ENCODE measurements at places on chromosomes 2 and 18.
A peak's percentile ranks its signal among the peaks of the same experiment; 100 is the strongest.

GRCh38 chr2:55309446-55309845 lies 40.4 kb upstream of the MTIF2 start:
- DNase-seq, result no peak

DNA sequence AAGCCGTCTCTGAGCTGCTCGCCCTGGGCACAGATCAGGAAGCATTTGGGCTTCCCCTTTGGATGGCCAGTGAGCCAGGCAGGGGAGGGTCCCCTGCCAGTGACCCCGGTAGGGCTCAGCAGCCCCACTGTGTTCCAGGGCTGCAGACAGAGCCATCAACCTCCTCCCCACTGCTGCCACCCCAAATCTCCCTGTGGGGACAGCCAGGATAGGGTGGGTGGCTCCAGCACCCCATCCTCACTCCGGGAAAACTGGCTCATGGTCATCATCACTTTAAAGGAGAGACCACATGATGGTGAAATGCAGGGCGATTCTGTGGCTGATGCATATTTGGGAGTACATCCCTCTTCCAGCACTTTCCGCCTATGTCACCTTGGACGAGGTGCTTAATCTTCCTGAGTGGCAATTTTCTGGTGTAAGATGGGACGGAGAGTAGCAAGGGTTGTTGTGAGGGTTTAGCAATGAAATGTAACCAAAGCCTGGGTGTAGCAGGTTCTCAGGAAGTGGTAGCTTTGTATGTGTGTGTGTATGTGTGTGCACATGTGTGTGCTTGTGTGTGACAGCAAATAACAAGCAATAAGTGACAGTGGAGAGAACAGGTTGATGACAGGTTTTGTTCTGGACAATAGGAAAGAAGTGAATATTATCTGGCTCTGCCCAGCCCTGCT lies 61.8 kb downstream of the ACAA2 start:
- peak; percentile 62 for DNase-seq

GRCh38 chr18:75349668-75350511 lies 77.6 kb downstream of the SMIM21 start:
- DNase-seq, result no peak

DNA sequence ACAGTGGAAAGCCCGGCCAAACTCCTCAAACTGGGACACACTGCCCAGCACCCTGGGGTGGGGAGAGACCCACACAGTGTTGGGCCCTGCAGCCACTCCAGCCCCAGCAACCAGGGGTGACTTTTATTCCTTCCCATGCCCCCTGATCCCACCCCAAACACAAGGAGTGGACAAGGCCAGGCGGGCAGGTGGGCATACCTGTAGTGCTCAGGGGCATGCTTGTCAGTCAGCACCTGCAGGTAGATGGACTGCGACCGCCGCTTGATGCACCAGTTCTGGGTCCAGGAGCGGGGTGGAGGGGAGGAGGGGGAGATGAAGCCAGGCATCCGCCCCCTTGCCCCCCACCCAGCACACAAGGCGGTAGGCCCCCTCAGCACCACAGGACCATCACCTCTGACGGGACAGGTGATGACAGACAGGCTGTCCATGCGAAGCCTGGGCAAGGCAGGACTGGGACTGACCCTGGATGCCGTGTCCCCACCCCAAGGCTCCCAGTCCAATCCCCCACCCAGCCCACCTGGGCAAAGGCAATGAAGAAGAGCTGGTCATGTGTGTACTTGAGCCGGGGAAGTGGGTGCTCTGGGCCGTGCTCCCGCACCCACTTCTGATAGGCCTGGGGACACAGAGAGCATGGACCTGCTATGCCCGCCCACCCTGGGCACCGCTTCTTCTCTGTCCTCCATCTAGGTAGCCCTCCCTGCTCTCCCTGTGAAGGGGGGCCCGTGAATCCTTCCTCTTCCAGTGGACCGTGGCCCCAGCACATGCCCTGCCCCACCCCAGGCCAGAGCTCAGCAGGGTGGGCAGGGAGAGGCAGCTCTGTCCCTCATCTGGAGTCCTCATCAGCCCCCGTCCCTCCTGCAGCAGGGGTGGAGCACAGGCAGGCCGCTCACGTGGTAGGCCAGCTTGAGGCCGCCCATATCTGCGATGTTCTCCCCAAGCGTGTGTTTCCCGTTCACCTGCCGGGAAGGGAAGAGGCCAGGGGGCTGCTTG lies 7.1 kb downstream of the ECEL1 start:
- DNase-seq, result no peak

DNA sequence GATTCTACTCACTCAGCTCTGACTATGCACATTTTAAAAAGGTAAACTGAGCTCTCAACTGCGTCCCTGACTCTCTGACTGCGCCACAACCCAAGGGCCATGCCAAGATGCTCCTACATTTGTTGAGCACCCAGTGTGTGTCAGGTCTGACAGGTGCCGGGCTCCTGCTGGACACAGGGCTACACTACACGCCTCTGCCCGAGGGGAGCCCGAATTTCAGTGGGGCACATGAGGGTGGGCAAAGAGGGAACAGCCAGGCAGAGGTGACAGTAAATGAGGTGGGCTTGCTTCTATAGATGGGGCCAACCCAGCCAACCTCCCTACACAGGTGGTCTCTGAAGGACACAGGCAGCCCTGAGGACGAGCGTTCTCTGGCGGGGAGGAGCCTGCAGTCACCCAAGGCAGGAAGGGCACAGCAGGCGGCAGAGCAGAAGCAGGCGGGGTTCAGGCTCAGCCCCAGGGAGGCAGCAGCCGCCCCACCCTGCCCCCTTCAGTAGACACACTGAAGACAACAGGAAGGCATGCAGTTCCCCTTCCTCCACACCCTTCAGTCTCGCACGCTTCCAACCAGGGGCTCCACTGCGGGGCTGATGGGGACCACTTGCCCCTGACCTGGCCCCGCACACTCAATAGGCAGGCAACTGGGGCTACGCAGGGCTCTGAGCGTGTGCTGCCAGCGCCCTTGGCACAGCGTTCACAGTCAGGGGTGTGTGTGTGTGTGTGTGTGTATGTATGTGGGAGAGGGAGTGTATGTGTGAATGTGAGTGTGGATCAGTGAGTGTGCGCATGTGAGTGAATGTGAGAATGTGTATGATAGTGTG lies 98.4 kb downstream of the UXS1 start:
- peak; percentile 90 for DNase-seq

- peak; percentile 12 for DNase-seq
Observed at GRCh38 chr2:240464514-240465241, 29.2 kb downstream of the GPC1 start.

- no peak for DNase-seq
Observed at GRCh38 chr18:11975723-11976122, 5.6 kb upstream of the IMPA2 start.

DNA sequence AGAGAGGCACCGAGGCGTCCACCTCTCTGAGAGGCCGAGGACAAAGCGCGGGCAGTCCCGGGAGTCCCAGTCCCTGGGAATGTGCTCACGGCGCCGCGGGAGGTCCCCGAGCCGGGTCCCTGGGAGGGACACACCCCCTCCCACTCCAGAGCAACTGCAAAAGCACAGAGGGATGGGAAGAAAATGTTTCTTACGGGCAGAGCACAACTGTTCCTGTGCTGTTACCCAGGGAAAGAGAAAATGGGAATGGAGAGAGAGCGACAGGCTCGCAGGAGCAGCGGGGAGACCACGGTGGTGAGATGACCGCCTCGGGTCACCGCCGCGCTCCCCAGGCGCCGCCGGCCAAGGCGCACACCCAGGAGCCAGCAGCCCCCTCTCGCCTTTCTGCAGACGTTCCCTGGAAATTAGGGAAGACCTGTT lies 1.2 kb upstream of the BCL11A start:
- DNase-seq, result no peak

DNA sequence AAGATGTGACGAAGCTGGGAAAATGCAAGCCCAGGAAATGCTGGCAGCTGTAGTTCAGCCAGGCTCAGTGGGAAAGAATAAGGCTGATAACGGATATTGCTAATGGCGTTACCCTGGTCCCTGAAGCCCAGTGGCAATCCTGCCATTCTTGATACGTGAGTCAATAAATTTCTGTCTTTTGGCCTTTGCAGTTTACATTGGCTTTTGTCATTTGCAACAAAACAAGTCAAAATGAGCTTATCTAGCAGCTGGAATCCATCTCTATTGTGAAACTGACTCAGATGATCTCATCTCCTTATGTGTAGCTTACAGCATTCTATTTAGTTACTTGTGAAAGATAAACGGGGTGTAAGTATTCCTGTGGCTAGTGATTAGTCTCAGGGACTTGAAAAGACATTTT lies 43.8 kb downstream of the ARL6IP6 start:
- no peak for DNase-seq

GRCh38 chr18:8368512-8369217 lies 240.6 kb upstream of the RAB12 start:
- DNase-seq, result no peak

DNA sequence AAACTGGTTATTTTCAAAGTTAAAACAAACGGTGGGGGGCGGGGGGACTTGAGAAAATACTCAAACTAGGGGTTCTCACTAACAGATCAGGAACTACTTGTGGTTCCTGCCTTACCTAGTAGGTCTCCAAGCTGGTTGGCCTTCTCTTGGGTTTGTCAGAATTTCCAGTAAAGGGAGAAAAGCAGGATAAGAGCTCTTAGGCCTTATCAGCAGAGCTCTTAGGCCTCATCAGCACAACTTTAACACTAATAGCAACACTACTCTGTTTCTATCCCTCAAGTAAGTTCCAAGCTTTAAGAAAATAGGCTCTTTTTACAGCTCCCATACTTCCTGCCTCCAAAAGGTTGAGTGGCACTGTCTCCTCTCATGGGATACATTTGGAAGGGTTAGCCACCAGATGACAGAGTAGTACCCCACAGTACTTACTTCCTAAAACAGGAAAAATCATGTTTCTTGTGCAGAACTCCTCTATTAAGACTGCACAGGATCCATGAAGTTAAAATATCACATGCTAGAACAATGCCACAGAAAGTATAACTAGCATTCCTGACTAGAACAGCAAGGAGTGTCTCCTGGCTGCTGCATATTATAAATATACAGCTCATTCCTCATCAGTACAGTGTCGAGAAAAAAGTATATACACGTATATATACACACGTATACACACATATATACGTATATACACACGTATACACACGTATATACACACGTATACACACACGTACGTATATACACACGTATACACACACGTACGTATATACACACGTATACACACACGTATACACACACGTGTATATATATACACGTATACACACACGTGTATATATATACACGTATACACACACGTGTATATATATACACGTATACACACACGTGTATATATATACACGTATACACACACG lies 6.1 kb downstream of the FBXO11 start:
- no peak for DNase-seq

DNA sequence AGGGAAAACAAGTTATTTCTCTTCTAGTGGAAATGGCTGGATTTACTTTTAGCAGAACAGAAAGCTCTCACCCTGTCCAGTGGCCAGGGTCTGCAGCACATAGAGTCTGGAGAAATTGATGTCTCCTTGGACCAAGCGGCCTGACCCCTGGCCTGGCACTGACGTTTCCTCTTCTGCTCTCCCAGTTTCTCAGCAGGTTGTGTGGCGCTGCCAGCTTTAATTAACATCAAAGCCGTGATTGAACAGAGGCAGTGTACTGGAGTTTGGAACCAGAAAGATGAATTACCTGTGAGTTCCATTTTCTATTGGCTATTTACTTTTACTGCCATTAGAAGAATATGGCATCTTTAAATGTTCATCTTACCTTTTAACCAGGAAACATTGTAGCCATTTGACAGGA lies 20.9 kb downstream of the CD8A start:
- no peak for DNase-seq

Data from naive thymus-derived CD4-positive, alpha-beta T cell (primary cell).